Type B pancreatic cell (in vitro differentiated cells): ENCODE measurements at places on chromosomes 16 and 17. TPM values are rescaled to one million over a fixed set of nuclear protein-coding genes. Genes with fewer than 3 reads are reported as not detected.

The CACNA1H gene
- 23.2 and 38.1 TPM in 2 replicates for total RNA-seq

The NOTUM gene
- total RNA-seq = 1.9 and 3.2 TPM in 2 replicates

- H3K27me3 ChIP-seq = no peaks in the 10 kb centered on the region
- H3K36me3 ChIP-seq = no peaks in the 10 kb centered on the region
- DNase-seq = no peak
- H3K27ac ChIP-seq = no peak overlapping the region
Measured at GRCh38 chr17:77581480-77581879, 377.0 kb upstream of the TNRC6C start.

- peaks cover 6% of the 10 kb centered on the region for H3K4me1 ChIP-seq
- DNase-seq = no peak
- no peak overlapping the region for H3K4me3 ChIP-seq
- no peaks in the 10 kb centered on the region for H3K27me3 ChIP-seq
Measured at GRCh38 chr16:79902351-79902750, 301.8 kb upstream of the MAF start.

- H3K4me1 ChIP-seq = peaks cover 64% of the 10 kb centered on the region
- H3K27me3 ChIP-seq = peaks cover 9% of the 10 kb centered on the region
- DNase-seq = no peak
- H3K4me3 ChIP-seq = peak overlapping the region; percentile 67
- H3K36me3 ChIP-seq = peaks cover 4% of the 10 kb centered on the region
Measured at GRCh38 chr16:85583491-85584181, 29.5 kb upstream of the GSE1 start.

DNA sequence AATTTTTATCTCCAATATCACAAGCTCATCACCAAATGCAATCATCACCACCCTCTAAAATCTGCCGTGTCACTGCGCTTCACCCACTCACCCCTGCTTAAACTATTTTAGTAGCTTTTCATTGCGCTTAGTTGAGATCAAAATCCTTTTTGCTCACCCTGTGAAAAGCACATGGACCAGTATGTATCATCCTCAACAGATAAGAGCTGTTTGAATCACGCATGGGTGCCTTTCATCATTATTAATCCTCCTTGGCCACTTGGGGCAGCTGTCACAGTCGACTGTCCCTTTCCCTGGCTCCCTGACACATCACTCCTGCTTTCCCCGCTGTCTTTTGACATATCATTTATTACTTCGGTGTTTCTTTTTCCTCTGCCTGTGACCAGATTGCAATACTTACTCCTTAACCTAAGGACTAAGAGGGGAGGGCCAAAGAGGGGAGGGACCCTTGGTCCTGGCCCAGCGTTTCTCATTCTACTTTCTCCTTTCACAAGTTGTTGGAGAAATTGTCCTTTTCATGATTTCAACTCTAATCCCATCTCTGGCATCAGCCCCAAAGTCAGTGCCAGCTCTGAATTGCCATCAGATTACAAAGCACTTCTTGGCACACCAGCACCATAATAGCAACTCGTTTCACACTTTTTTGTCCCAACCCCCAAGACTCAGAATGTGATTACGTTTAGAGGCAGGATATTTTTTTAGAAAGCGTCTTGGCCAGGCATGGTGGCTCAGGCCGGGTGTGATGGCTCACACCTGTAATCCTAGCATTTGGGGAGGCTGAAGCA lies 8.6 kb upstream of the KDM6B start:
- no peak for DNase-seq
- no peaks in the 10 kb centered on the region for H3K36me3 ChIP-seq
- no peak overlapping the region for H3K4me3 ChIP-seq

DNA sequence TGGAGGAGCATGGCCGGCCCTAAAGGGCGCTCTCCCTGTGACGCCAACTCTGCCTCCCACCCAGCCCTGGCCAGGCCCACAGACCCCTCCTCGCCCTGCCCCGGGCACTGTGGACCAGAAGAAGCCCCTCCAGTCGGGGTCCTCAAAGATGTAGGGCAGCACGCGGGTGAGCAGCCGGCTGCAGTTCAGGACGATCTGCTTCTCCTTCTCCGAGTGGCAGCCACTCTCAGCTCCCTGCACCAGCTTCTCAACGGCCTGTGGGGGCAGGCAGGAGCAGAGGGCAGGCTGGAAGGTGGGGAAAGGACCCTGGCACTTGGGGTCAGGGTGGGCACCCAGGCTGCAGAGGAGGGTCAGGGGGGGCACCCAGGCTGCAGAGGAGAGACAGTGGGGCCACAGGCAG lies 8.9 kb downstream of the HID1 start:
- H3K27me3 ChIP-seq = no peaks in the 10 kb centered on the region
- DNase-seq = no peak
- no peak overlapping the region for H3K27ac ChIP-seq

GRCh38 chr17:80331820-80332219 lies 71.2 kb downstream of the RNF213 start:
- H3K4me1 ChIP-seq = no peaks in the 10 kb centered on the region
- H3K27ac ChIP-seq = no peak overlapping the region
- peaks cover 19% of the 10 kb centered on the region for H3K36me3 ChIP-seq
- no peak overlapping the region for H3K4me3 ChIP-seq
- H3K27me3 ChIP-seq = no peaks in the 10 kb centered on the region
- no peak for DNase-seq

GRCh38 chr16:83046664-83047063 lies 419.9 kb downstream of the CDH13 start:
- no peak for DNase-seq
- peaks cover 7% of the 10 kb centered on the region for H3K27me3 ChIP-seq
- peaks cover 11% of the 10 kb centered on the region for H3K4me1 ChIP-seq
- no peak overlapping the region for H3K27ac ChIP-seq
- peaks cover 3% of the 10 kb centered on the region for H3K36me3 ChIP-seq

DNA sequence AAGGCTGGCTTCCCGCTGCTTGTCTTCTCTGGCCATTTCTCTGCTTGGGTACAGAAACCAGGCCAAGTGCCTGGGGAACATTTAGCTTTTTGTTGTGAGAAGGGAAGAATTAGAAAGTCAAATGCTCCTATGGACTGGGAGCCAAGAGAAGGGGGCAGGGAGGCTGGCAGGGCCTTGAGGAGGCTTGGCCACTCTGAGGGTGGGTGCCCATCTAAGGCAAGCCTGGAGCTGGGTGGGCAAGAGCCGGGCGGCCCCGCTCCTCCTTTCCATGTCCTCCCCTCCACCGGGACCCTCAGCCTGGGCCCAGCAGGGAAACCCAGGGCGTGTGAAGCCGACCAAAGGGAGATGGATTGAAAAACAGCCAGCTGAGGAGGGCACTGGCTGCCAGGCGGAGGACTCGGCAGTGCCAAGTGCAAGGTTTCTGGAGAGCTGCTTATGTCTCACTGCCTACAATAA lies 69.4 kb downstream of the NTN1 start:
- H3K27me3 ChIP-seq = peaks cover 3% of the 10 kb centered on the region
- H3K4me1 ChIP-seq = no peaks in the 10 kb centered on the region
- H3K36me3 ChIP-seq = no peaks in the 10 kb centered on the region

GRCh38 chr16:88442727-88443576 lies 10.1 kb upstream of the ZFPM1 start:
- peak; percentile 89 for DNase-seq
- no peaks in the 10 kb centered on the region for H3K27me3 ChIP-seq
- H3K36me3 ChIP-seq = no peaks in the 10 kb centered on the region
- H3K4me3 ChIP-seq = no peak overlapping the region

DNA sequence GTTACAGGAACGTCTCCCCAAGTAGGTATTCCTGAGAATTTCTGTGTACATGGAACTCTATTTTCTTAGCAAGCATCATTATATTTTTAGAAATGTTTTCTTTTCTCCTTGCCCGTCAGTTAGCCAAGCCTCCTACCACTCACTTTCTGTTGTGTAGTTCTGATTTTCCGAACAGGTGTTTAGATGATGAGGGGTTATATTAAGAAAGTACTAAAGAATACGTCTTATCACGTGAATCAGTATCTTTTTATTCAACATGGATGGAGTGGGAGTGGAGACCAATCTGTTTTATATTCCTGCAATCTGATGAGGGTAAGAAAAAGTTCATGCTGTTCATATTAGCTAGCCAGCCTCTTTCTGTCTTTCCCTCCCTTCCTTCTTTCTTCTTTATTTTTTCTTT lies 29.4 kb downstream of the MSI2 start:
- H3K27ac ChIP-seq = peak overlapping the region; percentile 4
- DNase-seq = no peak
- peaks cover 25% of the 10 kb centered on the region for H3K36me3 ChIP-seq
- H3K4me3 ChIP-seq = peak overlapping the region; percentile 74

DNA sequence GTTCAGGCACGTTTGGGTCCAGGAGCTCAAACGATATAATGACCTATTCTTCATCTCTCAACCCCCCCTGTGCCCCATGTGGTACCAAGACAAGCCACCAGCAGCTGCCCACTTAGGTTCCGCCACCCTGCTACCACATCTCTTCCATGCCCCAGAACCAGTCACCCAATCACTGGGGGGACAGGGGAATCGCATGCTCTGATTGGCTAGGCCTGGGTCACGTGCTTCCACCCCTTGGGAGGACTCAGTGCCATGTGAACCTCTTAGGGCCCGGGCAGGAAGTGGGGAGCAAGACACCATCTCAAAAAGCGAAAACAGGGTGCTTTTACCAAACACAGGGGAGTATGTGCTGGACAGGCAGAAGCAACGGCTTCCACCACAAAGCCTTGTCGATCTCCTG lies 91.3 kb downstream of the KATNIP start:
- peaks cover 43% of the 10 kb centered on the region for H3K4me1 ChIP-seq
- H3K36me3 ChIP-seq = peaks cover 9% of the 10 kb centered on the region
- H3K27ac ChIP-seq = peak overlapping the region; percentile 68
- H3K27me3 ChIP-seq = no peaks in the 10 kb centered on the region
- no peak overlapping the region for H3K4me3 ChIP-seq
- DNase-seq = no peak

- H3K27ac ChIP-seq = no peak overlapping the region
- no peaks in the 10 kb centered on the region for H3K4me1 ChIP-seq
- no peaks in the 10 kb centered on the region for H3K36me3 ChIP-seq
- H3K4me3 ChIP-seq = no peak overlapping the region
- peaks cover 38% of the 10 kb centered on the region for H3K27me3 ChIP-seq
Measured at GRCh38 chr17:34859652-34860051, 101.6 kb downstream of the CCT6B start.

DNA sequence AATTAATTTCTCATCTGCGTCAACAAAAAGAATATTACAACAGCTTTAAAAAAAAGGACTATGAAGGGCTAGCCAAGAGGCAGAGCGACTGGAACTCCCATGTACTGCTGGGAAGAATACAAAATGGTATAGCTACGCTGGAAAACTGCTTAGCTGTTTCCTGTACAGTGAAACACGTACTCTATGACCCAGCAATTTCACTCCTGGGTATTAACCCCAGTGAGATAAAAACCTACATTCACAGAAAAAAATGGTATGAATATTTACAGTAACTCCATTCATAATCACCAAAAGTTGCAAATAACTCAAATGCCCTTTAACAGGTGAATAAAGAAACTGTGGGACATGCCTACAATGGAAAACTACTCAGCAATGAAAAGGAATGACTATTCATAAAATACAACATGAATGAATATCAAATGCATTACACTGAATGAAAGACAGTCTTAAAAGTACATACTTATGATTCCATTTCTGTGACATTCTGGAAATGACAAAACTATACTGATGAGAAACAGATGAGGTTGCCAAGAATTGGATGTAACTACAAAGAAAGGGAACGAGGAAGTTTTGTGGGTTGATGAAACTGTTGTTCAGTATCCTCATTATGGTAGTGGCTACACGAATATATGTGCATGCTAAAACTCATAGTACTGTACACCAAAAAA lies 27.6 kb downstream of the CMTM4 start:
- H3K27ac ChIP-seq = no peak overlapping the region
- no peaks in the 10 kb centered on the region for H3K36me3 ChIP-seq
- no peaks in the 10 kb centered on the region for H3K4me1 ChIP-seq
